NCI-H1092 (cell line): ENCODE measurements at places on chromosomes 12 and 14.

DNA sequence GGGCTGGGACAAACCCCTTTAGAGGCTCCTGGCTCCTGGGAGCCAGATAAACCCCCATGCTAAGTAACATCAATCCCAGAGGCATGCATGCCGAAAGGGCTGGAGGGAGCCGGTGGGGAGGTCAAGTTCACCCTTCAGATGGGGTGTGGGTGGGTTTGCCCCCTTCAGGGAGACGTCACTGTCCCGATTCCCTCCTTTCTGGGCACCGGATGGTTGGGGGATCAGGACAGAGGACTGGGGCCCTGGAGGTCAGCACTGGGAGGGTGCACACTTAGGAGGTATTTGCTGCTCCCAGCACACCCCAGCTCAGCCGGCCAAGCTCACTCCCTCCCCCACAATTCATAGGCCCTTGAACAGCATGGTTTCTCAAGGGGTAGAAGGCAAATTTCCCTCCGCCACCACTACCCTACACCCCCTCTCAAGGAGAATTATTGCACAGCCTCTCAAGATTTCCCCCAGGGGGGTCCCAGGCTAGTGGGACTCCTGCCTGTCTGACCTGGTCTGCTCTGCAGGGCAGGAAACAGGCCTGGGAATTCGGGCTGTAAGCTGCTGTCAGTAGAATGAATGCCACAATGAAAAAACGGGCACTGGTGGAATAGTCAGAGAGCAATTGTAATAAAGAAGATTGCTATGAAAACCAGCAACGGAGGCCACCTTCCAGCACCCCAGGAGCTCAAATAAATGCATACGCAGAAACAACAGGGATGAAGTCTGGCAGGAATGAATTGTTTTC is 63.5 kb downstream of the GALNT16 start:
- DNase-seq, result no peak

GRCh38 chr14:49921401-49921800 is 28.5 kb downstream of the ARF6 start:
- no peak for DNase-seq

GRCh38 chr14:74934041-74934440 is 11.0 kb upstream of the RPS6KL1 start:
- no peak for DNase-seq

GRCh38 chr14:54692284-54692772 is 125.4 kb downstream of the SAMD4A start:
- DNase-seq, result no peak

- DNase-seq, result peak; percentile 16
These were observed 75.5 kb upstream of the DCD start for GRCh38 chr12:54723379-54724256.

DNA sequence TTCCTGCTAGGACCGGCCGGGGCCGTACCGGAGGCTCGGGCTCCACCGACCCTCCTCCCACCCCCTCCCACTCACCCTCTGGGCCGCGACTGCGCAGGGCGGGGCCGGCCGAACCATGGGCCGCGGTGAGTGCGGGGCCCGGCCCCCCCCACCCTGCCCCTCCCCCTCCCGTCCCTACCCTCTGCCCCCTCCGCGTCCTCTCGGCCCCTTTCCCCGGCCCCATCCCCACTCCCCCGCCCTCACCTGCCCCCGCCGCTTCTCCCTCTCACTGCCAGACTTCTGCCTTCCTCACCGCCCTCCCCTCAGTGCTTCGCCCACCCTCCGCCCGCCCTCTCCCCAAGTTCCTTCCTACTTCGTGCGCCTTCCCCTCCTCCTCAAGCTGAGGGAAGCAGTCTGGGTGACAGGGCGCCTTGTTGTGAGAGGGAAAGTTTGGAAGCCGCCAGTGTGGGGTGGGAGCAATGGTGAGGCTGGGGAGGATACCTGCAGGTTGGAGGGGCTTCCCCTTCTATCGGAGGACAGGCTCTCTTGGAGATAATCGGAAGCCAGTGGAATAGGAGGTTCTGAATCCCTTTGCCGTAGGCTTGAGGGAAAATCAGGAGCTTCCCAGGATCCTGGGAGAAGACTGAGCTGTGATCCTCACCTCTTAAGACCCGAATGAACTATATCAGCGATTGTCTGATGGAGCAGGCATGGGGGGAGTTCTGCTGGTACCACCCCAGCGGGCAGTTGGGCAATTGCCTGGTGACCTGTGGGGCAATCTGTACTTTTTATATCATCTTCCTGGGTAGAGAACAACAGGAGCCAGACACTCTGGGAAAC is 472 bp downstream of the MBD6 start:
- no peak for DNase-seq

DNA sequence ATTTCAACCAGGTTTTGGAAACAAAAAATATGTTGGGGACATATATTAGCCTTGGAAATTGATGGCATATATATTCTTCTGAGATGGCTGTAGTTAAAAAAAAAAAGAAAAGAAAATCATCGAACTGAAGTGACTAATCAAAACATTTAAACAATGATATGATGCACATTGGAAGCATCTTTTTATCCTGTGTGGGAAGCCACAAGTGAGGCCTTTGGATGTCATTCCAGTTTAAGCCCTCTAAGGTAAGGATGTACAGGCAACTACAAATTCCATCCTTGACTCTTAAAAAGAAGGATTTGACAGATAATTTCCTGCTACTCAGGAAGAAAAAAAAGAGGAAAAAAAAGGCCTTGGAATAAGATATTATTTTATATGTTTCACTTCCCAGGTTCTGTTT is 9.6 kb upstream of the PTPRB start:
- DNase-seq, result no peak

- peak; percentile 6 for DNase-seq
These were observed 769.4 kb downstream of the MED13L start for GRCh38 chr12:115507951-115508722.

DNA sequence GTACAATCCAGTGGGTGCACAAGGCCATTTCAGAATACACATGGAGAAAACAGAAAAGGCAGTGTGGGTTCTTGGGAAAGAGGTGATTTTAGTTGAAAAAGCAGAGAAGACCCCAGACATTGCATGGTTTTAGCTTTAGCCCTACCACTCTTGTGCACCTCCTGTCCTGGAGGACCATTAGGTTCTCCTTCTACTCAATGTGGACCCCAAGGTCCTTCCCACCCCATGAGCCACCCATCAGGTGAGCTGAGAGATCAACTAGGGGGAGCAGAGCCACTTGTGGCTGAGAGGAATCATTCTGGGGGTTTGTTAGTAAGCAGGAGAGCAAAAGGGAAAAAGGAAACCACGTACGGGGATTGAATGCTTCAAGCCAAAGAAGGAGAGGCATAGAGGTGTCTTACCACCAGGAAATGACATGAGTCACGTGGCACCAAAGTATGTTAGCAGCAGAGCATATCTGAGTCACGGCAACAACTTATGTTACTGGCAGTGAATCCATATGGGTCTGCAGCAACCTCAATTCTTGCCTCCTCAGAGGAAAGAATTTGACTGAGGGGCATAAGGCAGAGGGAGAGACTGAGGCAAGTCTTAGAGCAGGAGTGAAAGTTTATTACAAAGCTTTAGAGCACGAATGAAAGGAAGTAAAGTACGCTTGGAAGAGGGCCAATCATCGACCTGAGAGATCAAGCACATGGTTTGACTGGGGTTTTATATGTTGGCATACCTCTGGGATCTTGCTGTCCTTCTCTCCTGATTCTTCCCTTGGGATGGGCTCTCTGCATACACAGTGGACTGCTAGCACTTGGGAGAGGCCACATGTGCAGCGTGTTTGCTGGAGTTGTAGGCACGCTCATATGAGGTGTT is 73.9 kb downstream of the HSD17B6 start:
- DNase-seq, result no peak

DNA sequence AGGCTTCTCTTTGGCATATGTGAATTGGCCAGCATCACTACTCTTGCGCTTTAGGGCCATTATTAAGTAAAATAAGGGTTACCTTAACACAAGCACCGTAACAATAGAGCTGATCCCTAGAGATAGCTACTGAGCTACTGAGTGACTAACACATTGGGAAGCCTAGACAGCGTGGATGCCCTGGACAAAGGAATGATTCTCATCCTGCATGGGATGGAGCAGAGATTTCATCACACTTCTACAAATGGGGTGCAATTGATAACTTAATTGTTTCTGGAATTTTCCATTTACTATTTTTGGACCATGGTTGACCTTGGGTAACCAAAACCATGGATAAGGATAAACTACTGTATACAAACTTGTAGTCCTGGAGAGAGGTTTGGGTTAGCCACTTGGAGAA is 57.1 kb downstream of the FBXO34 start:
- DNase-seq, result no peak

DNA sequence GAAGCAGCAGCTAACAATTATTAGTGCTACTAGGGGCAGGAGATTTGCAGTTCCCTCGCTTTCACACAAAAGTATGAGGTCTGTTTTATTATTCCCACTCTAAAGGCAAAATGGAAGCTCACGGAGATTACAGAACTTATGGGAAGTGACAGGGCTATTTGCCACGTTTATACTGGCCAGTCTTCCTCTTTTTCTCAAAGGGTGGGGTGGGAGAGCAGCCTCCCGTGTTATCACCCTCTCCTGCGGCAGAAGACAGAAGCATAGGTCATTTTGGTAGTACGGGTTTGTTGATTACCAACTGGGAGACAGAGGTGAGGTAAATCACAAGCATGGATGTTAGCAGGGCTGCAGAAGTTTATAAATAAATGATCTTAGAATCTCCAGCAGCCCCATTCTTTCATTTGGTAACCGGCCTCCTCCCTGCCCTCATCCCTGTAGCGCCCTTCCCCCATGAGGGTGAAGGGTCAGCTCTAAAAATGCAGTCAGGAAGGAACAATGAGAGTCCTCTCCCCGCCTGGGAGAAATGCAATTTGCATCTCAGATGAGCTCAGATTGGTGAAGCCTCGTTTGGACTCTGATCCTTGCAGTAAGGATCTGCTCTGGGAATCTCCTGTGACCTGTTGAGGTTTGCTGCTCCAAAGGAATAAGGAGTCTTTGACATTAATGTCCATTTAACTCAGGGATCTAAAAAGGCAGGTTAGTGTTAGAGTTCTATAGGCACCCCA is 44.7 kb upstream of the SINHCAF start:
- DNase-seq, result no peak

DNA sequence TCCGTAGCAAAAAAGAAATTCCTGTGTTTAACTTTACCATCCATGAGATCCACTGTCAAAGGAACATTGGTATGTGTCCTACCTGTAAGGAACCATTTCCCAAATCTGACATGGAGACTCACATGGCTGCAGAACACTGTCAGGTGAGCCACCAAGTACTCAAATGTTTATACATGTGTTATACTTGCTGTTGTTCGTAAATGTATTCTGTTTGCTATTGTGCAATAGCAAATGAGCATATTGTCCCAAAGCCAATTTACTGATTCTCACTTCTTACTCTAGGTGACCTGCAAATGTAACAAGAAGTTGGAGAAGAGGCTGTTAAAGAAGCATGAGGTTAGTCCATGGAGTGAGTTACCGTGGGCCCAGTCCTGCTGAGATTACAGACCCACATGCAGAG is 9.4 kb downstream of the TRAFD1 start:
- no peak for DNase-seq

DNA sequence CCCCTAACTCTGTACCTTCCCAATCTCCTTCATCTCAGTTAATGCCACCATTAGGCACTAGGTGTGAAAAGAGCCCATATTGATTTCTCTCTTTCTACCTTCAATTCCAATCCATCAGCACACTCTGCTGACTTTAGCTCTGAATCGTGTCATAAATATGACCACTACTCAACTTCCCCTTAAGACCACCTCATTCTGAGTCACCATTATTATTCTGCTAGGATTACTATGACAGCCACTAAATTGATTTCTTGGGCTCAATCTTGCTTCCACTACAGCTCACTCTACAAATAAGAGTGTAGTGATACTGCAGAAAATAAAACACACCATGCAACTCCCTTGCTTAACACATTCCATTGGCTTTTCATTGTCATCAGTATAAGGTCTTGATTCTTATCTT is 1449.0 kb upstream of the FLRT2 start:
- DNase-seq, result no peak

GRCh38 chr12:104108755-104109445 is 29.1 kb downstream of the NFYB start:
- DNase-seq, result peak; percentile 66

GRCh38 chr14:75060420-75060819 is 3.4 kb downstream of the ACYP1 start:
- no peak for DNase-seq
